ENCODE measurements at places on chromosomes 4 and X. TPM values are rescaled to one million over a fixed set of nuclear protein-coding genes. Genes with fewer than 3 reads are reported as not detected.

GABRG1 gene
- not detected for polyA plus RNA-seq

CDS1 gene
- 11.0 TPM for polyA plus RNA-seq

VCX2 gene
- polyA plus RNA-seq, result not detected

MAGEB2 gene
- polyA plus RNA-seq, result not detected
